Tibial nerve (tissue), 4 donors: ENCODE measurements at places on chromosomes 4 and X. TPM values are rescaled to one million over a fixed set of nuclear protein-coding genes. Genes with fewer than 3 reads are reported as not detected.

DNA sequence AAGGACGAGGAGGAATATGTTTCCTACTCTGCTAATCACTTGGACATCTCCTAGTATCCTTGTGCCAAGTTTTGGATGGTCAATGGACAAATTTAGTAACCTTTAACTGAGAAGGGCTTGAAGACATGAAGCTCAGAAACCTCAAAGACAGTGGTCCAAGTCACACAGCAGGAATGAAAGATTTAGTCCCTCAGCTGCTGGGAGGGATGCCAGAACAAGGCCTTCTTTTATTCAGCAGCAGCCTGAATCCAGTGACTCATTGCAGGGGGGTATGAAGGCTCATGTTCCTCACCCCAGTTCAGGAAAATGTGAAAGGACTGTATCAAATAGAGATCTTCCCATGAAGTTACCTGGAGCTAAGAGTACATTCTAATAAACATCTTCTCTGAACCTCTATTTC lies 214.9 kb upstream of the UGT8 start:
- H3K27ac ChIP-seq: no peak overlapping the region
- H3K27me3 ChIP-seq: no peaks in the 10 kb centered on the region
- no peaks in the 10 kb centered on the region for H3K36me3 ChIP-seq
- H3K4me3 ChIP-seq: no peak overlapping the region
- DNase-seq: no peak

DNA sequence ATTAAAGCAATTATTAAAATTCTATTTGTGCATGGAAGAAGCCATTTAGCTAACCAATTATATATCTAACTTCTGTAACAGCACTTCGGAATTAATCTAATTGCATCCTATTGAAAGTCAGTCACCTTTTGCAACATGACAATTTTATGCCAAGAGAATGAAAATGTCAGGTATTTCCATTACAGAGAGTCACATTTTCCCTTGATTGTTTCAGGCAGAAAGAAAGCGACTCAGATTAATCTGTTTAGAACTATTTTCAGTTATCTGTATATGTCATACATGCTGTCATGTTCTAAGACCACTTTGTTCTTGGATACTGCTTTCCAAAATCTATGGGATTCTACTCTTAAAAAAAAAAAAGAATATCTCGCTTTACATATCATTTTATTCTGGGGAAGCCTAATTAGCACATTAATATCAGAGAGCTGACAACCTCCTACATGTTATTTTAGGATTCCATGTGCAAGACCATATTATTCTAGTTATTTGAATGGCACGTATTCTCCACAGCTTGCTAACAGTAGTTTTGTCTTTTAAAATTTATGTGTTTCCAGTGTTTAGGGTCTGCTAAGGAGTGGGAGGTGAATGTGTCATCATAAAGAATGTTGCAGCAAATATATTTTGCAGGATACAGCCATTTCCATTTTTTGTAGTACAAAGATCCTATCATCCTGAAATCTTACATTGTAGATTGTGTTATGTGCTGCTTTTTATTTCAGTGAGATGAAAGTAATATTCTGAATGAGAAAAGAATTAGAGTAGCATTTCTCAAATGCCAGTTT lies 31.7 kb downstream of the GALNT7 start:
- H3K36me3 ChIP-seq: peaks cover 13% of the 10 kb centered on the region
- no peak overlapping the region for H3K4me3 ChIP-seq
- no peaks in the 10 kb centered on the region for H3K27me3 ChIP-seq
- no peak for DNase-seq
- no peaks in the 10 kb centered on the region for H3K4me1 ChIP-seq

DNA sequence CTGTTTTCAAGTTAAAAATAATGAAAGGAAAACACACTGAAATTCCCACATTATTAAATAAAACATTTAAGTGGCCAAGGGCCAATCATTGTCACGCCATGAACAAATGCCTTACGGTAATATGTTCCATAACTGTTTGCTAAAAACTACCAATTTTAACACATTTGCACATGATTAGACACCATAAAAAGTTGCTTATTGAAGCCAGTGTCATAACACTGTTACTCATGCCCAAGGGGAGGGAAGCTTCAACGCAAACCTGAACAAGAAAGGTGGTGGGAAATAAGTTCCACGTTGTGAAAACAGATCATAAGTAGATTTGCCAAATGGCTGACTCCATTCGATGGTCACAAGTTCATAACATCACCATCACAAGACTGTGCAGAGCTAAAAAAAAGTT lies 739.3 kb upstream of the FAM241A start:
- no peak overlapping the region for H3K4me3 ChIP-seq
- no peak overlapping the region for H3K27ac ChIP-seq
- H3K4me1 ChIP-seq: no peaks in the 10 kb centered on the region
- no peaks in the 10 kb centered on the region for H3K36me3 ChIP-seq
- H3K27me3 ChIP-seq: no peaks in the 10 kb centered on the region
- DNase-seq: no peak

DNA sequence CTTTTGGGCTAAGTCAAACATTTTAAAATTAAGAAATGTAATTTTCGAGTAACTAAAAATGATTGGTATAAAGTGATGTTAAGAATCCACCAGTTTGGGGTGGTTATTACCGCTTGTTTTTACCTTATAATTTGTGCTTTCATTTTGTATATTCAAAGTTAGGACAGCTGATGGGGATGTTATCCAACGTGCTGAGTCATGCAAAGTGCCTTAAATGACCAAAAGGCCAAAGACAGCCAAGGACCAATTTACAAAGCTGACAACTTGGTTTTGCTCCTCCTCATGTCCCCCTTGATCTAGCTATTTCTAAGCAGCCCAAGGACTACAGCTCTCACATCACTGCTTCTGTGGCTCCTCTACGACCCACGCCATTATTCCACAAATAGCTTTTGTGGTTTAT lies 181.4 kb upstream of the PCDH7 start:
- no peak for DNase-seq
- no peak overlapping the region for H3K4me3 ChIP-seq
- no peaks in the 10 kb centered on the region for H3K4me1 ChIP-seq
- no peaks in the 10 kb centered on the region for H3K27me3 ChIP-seq
- no peaks in the 10 kb centered on the region for H3K36me3 ChIP-seq

DNA sequence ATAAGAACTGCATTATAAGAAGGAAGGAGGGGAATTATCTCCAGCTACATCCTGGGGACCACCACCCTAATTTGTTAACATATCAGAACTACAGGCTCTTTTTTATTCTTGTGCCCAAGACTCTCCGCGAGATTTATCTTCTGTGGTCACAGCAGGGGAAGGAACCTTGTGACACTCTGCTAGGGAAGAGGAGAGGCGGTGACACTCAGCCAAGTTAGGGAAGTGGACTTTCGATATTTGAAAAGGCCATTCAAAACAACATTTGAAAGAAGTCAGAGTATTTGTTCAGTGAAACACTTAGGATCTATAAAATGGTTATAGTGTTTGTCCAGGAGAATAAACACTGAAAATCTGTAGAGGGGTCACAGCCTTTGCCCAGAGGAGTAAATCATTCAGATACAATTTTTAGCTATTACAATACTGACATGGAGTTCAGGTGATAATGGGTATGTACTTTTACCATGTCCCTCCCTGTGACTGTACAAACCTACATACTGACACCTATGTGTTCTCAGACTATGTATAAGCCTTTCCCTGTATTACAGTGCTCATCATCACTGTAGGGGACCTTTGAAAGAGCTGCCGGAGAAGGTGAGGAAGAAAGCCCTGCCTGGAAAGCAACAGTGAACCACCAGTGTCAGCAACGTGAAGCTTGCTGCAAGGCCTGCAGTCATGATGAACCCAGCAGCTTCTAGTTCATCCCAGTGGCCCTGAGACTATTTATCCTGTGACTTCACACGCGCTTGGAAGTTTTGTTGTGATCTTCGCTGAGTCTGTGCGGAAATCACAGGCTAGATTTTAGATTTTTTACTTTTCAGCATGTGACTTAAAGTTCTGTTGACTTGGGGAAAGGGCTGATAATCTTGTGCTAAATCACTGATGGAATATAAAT lies 8.5 kb upstream of the PTTG2 start:
- no peaks in the 10 kb centered on the region for H3K4me1 ChIP-seq
- H3K36me3 ChIP-seq: no peaks in the 10 kb centered on the region
- no peak for DNase-seq

DNA sequence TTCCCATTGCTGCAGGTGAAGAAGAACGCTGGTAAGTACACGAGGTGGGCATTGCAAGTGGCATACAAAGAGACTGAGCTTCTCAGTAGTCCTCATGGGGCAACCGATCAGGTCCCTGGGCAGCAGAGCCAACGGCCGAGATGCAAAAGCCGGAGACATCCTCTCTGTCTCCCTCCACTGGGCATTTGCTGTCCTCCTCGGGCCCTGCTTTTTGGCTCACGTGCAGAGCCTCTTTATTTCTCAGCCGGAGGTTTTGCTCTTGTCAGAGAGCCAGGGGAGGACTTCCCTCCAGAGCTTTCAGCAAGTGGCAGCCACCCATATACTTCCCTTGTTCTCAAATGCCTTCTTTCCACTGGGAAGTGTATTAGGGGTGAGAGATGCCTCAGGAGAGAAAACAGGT lies 18.0 kb downstream of the STARD8 start:
- H3K27ac ChIP-seq: no peak overlapping the region
- H3K4me1 ChIP-seq: peaks cover 12% of the 10 kb centered on the region
- DNase-seq: no peak

DNA sequence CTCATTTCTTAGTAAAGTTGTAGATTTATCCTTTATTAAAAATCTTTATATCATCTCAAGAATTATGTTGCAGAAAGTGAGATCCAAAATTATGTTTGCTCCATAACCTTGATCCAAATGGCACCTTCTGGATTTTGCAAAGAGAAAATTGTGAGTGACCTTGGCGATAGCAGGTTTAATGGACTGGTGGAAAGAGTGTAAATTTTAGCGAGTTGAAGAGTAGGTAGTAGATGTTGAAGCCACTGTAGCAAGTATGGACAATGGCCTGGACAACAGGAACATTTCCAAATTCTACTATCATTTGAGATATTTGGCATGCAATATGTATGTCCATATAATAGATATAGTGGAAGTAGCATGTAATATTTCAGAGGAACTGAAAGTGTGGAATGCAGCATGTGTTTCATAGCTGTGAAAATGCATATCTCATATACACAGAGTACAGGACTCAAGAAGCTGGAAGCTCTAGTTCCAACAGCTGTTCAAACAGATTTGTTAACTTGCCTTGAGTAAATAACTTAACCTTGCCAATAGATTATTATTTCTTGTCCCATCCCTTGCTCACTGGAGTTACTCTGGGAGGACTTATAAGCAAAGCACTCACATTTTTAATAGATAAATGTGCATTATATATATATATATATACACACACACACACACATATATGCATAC lies 152.5 kb upstream of the TLL1 start:
- H3K27me3 ChIP-seq: no peaks in the 10 kb centered on the region
- no peaks in the 10 kb centered on the region for H3K36me3 ChIP-seq
- H3K4me1 ChIP-seq: no peaks in the 10 kb centered on the region
- no peak for DNase-seq

DNA sequence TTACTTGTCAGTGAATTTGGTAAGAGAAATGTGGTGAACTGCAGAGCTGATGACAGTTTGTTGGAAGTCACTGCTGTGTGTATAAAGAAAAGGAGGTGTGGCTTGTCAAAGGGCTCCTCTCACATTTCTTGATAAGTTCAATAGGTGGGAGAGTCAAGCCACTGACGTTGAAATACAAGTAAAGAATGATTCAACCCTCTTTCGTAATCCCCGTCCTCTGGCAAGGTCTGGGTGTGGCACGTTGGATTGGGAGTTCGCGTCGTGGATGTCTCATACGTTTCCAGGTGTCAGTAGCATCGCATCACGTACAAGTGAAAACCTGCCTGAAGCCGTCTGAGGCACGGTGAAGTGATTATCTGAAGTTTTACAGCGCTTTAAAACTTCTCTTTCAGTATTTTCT lies 76.4 kb downstream of the EGF start:
- H3K27me3 ChIP-seq: peaks cover 4% of the 10 kb centered on the region
- DNase-seq: no peak
- H3K36me3 ChIP-seq: no peaks in the 10 kb centered on the region
- no peak overlapping the region for H3K27ac ChIP-seq
- no peaks in the 10 kb centered on the region for H3K4me1 ChIP-seq
- H3K4me3 ChIP-seq: no peak overlapping the region

DNA sequence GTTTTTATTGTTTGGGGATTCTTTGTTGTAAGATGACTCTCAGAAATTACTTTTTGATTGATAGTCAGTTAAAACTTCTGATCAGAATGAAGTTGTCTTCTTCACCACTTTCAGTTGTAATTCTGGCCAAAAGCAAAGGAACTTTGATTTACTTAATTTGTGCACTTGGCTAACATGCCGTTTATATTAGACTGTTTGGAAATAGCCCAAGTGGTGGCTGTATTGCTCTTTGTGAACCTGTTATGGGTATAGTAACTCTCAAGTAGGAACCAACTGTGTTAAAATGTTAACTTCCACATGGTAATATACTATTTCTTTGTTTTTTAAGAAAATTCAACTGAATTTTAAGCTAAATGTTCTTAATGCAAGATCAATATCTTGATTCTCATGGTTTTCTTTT lies 581.9 kb downstream of the GRID2 start:
- H3K4me3 ChIP-seq: no peak overlapping the region
- H3K36me3 ChIP-seq: no peaks in the 10 kb centered on the region
- no peak for DNase-seq
- H3K27ac ChIP-seq: no peak overlapping the region
- H3K27me3 ChIP-seq: no peaks in the 10 kb centered on the region

DNA sequence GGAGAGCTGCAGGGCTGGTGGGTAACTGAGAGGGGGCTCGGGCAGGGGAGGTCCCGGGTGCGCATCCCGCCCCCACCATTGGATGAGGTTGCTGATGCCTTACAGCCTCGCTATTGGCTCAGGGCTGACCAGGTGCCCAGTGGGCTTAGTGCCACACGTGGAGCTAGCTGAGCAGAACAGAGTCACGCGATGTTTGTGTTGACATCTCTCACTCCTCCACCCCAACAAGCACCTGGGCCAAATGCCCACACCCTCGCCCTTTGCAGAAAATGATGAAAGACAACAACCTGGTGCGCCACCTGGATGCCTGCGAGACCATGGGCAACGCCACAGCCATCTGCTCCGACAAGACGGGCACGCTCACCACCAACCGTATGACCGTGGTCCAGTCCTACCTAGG lies 31.8 kb downstream of the ATP2B3 start:
- H3K27ac ChIP-seq: no peak overlapping the region
- no peak overlapping the region for H3K4me3 ChIP-seq
- H3K4me1 ChIP-seq: no peaks in the 10 kb centered on the region
- no peaks in the 10 kb centered on the region for H3K36me3 ChIP-seq

The IBSP gene
- not detected for total RNA-seq

The GRIA3 gene
- 2.3 TPM for total RNA-seq

The TXK gene
- 0.30 TPM for total RNA-seq

The NEXMIF gene
- total RNA-seq: 0.87 TPM

The RAB40A gene
- total RNA-seq: 8.7 TPM

The HTR2C gene
- total RNA-seq: 0.66 TPM

The BEND2 gene
- total RNA-seq: not detected

The ADRA2C gene
- total RNA-seq: 3.1 TPM

The ZNF157 gene
- 0.78 TPM for total RNA-seq
